Fibroblast of lung (primary cell): ENCODE measurements at places on chromosomes 1 and 21. TPM values are rescaled to one million over a fixed set of nuclear protein-coding genes. Genes with fewer than 3 reads are reported as not detected.

Gene GBP2
- polyA plus RNA-seq: 19.6 and 50.6 TPM in 2 replicates

Gene CELA3B
- polyA plus RNA-seq: not detected in 2 replicates

Gene ATF3
- 12.4 and 33.8 TPM in 2 replicates for polyA plus RNA-seq

Gene AIRE
- not detected in 2 replicates for polyA plus RNA-seq

Gene FMO2
- polyA plus RNA-seq: 7.1 and 136 TPM in 2 replicates

Gene S100A7A
- polyA plus RNA-seq: not detected in 2 replicates

Gene KCNA3
- 2.7 and 4.6 TPM in 2 replicates for polyA plus RNA-seq

Gene ALG14
- polyA plus RNA-seq: 3.5 TPM in 2 replicates

Gene LRRC7
- polyA plus RNA-seq: 0.03 TPM in 2 replicates

Gene BTG2
- polyA plus RNA-seq: 9.8 and 12.2 TPM in 2 replicates

Gene CFHR4
- 0.06 TPM in 1 of 2 replicates, not detected in the other for polyA plus RNA-seq

Gene KCNE2
- polyA plus RNA-seq: not detected in 2 replicates

Gene ZBTB17
- 12.6 and 20.4 TPM in 2 replicates for polyA plus RNA-seq

Gene KRTAP10-5
- polyA plus RNA-seq: not detected in 2 replicates

Gene ATP6V1G3
- polyA plus RNA-seq: 0.12 TPM in 1 of 2 replicates, not detected in the other

DNA sequence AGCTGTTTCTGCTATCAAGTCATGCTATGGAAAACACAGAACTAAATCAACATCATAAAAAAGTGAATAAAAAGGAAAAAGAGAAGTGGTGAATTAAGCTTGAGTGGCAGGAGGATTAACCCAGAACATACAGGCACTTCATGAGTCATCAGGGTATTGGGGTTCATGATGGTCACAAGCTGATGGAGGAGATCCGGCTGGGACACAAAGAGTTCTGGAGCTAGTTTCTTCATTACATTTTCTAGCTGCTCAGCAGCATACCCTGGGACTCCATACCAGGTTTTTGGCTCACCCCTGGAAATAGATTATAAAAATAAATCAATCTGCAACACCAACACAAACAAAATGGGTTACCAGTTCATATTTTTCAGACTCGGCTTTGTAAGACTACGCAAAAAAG, 42.5 kb upstream of the SYT2 start:
- no peak for DNase-seq

- no peak for DNase-seq
Observed at GRCh38 chr1:219322766-219323165, 149.1 kb downstream of the LYPLAL1 start.

- no peak for DNase-seq
Observed at GRCh38 chr1:78511334-78511733, 20.6 kb downstream of the PTGFR start.

GRCh38 chr1:226586650-226587422, 38.3 kb downstream of the STUM start:
- no peak for DNase-seq

- DNase-seq: peak; percentile 92
Observed at GRCh38 chr1:186812570-186812969, 16.2 kb upstream of the PLA2G4A start.

DNA sequence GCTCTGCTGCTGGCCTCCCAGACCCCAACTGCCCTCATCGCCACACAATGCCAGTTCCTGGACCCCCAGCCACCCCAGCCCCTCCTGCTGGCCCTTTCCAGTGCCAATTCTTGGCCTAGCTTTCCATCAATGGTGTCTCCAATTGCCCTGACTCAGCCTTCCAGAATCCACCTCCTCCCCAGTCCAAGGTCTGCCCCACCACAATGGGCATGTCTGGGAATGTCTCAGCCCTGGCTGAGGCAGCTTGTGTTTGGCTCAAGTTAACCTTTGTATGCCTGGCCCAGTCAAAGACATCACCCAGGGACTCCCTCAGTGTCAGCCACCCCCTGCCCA, 16.4 kb downstream of the ALDH4A1 start:
- no peak for DNase-seq

DNA sequence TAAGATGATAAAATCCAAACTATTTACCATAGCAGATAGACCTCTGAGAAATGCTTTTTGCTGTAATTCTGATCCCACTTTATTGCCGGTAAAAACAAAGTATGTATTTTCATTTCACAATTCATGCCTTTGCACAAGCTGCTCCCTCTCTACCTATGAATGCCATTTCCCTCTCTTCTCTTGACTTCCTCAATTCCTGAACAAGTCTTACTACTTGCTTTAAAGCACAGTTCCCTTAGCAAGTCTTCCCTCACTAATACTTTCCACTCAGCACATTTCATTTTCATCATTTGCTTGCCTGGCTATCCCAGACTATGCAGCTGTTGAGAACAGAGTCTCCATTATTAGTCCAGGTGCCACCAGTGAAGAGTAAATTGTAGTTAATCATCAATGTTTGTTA, 13.8 kb downstream of the GPATCH2 start:
- DNase-seq: no peak

GRCh38 chr21:14361958-14362357, 21.0 kb downstream of the HSPA13 start:
- DNase-seq: peak; percentile 19

- peak; percentile 76 for DNase-seq
Observed at GRCh38 chr1:177800400-177801088, 169.3 kb downstream of the SEC16B start.

- no peak for DNase-seq
Observed at GRCh38 chr1:240019524-240019923, 72.2 kb upstream of the FMN2 start.

GRCh38 chr1:20496241-20496661, 10.2 kb upstream of the CAMK2N1 start:
- DNase-seq: peak; percentile 90

DNA sequence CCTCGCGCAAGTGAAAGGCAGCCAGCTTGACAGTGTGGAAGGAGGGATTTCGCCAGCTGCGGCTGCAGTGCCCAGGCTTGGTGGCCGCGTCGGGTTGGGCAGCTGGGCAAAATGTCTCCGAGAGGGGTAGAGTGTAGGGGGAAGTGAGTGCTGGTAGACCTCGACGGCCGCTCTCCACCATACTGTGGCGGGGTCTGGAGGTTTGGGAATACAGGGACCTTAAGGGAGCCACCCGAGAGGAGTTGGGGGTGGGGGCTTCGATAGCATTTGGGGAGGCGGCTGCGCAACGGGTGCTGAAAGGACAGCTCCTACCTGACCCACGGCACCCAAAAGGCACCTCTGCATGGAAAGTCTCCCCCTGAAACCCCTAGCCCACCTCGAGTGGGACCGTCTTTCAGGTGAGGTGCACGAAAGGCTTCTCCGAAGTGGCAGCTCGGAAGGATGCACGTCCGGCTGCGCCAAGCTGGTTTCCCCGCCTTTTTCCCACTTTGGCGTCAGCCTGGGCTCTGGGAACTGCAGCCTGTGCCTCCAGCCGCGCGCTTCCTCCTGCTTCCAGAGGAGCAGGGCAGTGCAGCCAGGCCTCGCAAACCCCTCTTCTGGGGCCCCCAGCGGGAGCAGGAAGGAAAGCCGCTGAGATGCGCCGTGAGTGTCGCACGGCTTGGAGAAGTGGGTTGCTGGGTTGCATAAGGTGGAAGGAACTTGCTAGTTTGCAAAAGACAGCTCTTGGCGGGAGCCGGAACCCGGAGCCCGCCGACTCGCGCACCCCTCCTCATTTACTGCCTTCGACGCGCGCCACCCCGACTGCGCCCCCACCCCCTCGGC, 531 bp upstream of the HMGN2 start:
- DNase-seq: peak; percentile 77

DNA sequence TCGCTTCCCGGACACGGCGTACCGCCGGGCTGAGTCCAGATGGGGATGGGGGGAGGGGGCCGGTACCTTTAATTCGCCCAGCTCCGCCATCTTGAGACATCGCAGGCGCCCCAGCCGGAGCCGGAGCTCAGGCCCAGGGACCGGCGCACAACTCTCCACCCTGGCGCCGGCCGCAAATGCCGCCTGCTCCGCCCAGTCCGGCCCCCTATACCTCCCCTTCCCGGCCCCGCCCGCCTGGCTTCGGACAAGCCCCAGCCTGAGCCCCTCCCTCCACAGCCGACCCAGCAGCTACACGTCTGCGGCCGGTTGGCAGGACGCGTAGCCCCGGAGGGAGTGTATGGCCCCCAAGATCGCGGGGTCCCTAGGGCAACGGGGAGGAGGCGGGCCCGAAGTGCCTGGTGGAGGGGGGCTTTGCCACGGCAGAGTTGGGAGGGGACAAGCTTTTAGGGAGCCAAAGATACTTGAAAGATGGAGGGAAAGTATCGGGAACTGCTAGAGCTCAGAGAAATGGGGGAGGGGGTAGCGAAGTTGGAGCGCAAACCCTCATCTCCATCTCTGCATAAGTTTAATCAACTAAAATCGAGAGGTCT, at the start of gene PIAS3:
Gene PIAS3, minus strand, starts transcription at position 181 of the 590 bp plus-strand sequence. Its CDS starts 91 bp downstream, at position 90.
- peak; percentile 97 for DNase-seq

GRCh38 chr1:161214369-161214768, 726 bp upstream of the FCER1G start:
- DNase-seq: no peak

DNA sequence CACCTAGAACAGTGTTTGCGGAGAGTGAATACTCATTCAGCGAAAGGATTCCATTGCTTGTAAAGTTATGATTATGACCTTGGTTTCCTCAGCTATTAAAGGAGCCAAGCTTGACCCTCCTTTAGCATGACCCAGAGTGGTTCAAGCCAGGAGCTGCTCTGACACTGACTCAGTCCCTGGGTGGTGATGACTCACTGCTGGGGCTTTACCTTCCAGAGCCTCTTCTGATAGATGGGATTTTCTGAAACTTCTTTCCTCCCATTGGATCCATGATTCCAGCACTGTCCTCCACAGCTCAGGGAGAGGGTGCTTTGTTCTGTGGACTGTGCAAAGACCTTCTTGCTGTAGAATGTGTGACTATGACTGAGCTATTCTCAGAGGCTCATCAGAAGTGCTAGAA, 77.4 kb downstream of the S1PR1 start:
- DNase-seq: peak; percentile 40

DNA sequence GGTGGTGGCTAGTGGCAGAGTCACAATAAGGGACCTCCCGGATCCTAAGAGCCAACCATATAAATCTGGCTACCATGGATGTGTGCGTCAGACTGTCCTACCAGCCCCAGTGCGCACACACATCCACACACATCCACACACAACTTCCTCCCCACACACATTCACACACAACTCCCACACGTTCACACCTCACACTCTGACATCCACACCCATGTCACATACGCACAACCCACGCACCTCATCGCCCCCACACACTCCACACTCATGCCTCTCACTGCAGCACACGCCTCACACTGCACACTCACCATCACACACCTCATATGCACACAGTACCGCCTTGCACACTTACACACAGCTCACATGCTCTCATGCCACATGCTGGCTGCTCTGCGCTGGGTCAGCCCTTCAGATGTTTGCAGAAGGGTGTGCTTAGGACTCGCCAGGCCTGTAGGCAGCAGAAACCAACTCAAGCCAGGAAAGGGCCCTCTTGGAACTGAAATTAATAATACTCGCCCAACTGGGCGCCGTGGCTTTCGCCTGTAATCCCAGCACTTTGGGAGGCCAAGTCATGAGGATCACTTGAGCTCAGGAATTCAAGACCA, 3.0 kb downstream of the LDLRAD2 start:
- DNase-seq: no peak

DNA sequence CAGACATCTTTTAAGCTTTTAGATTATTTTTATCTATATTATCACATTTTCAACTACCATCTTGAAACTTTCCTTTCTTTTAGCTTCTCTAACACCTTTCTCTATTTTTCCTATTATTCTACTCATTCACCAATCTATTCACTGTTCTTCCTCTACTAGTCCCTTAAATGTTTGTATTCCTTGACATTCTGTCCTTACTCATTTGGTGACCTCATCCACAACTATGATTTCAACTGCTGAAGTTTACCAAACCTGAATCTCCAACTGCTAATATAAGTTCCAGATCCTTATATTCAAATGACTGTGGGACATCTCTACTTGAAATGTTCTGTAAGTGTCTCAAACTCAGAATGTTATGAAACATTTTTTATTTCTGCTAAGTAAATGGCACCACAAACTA, 49.2 kb downstream of the TUT4 start:
- no peak for DNase-seq

- DNase-seq: no peak
Observed at GRCh38 chr1:20962576-20963258, 175.6 kb upstream of the HP1BP3 start.

DNA sequence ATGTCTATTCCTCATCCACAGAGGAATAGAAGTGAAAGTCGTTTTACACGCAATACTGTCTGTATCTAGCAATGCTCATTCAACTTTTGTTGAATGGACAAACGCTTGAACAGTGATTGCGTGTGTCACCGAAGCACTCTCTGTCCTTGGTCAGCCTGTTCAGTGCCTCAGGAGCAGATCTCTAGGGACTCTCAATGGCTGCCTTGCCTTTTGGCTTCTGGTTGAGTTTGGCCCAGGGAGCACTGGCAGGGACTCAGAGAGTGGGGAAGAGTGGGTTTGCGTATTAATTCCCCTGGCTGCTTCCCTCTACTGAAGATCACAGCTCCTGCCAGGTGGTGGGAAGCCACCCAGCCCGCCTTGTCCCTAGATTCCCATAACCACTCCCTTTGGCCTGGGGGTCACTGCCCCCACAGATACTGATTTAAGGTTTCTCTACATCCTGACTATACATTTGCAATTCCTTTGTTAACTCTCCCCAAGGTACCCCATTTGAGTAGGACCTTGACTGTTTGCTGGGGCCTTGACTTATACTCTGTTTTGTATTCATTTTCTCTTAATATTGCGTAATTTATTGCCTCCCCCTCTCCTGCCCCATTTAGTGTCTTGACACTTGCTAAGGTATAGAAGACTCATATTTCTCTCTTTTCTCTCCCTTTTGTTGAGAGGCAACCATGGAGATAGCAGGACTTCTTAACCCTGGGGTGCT, 61.7 kb upstream of the USP24 start:
- DNase-seq: no peak

DNA sequence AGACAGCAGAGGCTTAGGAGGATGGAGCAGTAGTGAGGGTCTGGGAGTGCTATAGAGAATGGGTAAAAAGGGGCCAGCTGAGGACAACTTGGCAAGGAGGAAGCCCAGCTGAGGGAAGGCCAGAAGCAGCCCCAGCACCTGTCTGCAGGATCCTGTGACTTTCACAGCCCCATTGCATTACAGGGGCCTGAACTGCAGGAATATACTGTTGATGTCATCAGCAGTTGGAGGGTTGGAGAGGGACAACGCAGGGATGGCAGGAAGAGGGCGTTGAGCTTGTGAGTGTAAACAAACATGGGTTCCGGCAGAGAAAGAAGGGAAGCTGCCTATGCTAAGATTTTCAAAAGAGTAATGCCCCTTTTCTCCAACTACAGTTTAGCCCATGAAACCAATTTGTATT, 628.5 kb downstream of the SMYD3 start:
- no peak for DNase-seq

DNA sequence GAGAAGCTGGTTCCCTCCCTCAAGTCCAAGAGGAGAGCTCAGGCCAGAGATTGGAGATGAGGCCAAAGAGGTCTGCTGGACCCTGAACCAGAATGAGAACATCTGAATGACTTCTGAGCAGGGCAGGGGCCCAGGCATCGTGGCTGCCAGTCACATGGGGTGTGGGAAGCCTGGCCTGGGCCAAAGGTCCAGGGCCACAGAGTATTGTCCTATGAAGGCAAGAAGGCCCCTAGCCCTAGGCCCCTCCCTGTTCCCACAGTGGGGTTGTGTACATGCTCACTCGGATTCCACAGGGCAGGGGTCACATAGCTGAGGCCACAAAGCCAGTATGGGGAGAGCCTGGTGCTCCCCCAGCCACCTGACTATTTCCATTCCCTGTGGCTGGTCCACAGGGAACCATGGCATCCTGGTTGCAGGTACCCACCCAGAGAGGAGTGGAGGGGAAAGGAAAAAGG, 18.5 kb upstream of the SLC1A7 start:
- no peak for DNase-seq

GRCh38 chr1:100440075-100440809, 87.9 kb downstream of the CDC14A start:
- DNase-seq: no peak

GRCh38 chr1:79052829-79053449, 46.4 kb upstream of the ADGRL4 start:
- DNase-seq: no peak

- DNase-seq: no peak
Observed at GRCh38 chr1:87928623-87929022, 599.9 kb downstream of the LMO4 start.
